ENCODE measurements at places on chromosomes 11 and 22. TPM values are rescaled to one million over a fixed set of nuclear protein-coding genes. Genes with fewer than 3 reads are reported as not detected.

Gene TSPAN32
- total RNA-seq, result 0.26 TPM

Gene C22orf15
- total RNA-seq, result 2.1 TPM

Gene C11orf42
- not detected for total RNA-seq

Gene MAPK8IP2
- 0.13 TPM for total RNA-seq

Gene TKFC
- 14.5 TPM for total RNA-seq

Gene BTBD18
- not detected for total RNA-seq

Gene MPPED1
- not detected for total RNA-seq

Gene CCDC188
- total RNA-seq, result 3.5 TPM

Gene CARD16
- 15.3 TPM for total RNA-seq

Gene PRR33
- not detected for total RNA-seq

Gene NXPE4
- not detected for total RNA-seq

Gene LAYN
- 27.1 TPM for total RNA-seq

Gene TRIM49
- total RNA-seq, result not detected

Gene KRTAP5-10
- total RNA-seq, result not detected

Gene SCO2
- 0.62 TPM for total RNA-seq

Gene OR51B5
- total RNA-seq, result 0.40 TPM

Gene OR5B21
- total RNA-seq, result not detected

Gene RTN4RL2
- not detected for total RNA-seq

Gene DDTL
- 0.92 TPM for total RNA-seq

Gene TSSK2
- not detected for total RNA-seq

Gene RNF26
- 5.1 TPM for total RNA-seq

Gene POTEH
- total RNA-seq, result not detected

Gene VSIG10L2
- total RNA-seq, result not detected

Gene SLC17A6
- total RNA-seq, result not detected

Gene FRMD8
- 44.3 TPM for total RNA-seq

Gene OR10D3
- total RNA-seq, result not detected

Gene SAMM50
- total RNA-seq, result 44.1 TPM

Gene PARVG
- 0.13 TPM for total RNA-seq

Gene DEFB131B
- total RNA-seq, result not detected

Gene MMP13
- not detected for total RNA-seq

Gene OR8D1
- total RNA-seq, result not detected

Measured in aortic smooth muscle cell (primary cell).